ENCODE measurements at places on chromosomes 11 and 22.

DNA sequence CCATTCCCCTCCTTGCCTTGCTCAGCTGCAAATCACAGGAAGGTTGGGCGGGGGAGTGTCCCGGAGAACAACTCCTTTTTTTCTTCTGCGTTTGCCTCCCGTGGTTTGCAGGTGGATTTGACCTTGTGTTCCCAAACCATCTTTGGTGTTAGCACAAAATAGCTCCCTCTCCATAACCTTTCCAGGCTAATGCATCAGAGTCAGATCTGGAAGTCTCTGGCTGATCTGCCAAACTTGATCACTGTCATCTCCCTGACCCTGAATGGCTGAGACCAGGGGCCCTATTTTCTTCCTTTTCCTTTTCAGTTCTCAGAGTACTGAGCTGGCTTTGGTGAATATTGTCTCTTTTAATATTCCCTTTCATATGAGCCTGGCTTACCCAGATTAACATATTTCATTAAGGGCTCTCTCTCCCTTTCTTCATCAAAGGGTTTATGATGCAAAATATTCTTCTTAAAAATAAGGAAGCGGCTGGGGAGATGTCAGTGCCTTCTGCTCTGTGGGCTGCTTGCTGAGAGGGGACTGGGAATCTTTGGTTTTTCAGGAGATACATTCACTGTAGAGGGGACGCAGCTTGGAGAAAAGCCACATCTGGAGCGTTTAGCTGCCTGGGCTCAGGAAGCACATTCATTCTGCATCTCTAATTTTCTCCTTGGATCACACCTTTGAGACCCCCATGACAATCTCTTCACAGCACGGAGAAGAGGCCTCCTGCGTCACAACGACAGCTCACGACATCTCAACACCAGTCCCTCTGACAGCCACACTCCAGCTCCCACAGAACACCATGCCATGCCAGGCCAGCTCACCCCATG is 148.3 kb downstream of the CEP164 start:
- no peak for DNase-seq

DNA sequence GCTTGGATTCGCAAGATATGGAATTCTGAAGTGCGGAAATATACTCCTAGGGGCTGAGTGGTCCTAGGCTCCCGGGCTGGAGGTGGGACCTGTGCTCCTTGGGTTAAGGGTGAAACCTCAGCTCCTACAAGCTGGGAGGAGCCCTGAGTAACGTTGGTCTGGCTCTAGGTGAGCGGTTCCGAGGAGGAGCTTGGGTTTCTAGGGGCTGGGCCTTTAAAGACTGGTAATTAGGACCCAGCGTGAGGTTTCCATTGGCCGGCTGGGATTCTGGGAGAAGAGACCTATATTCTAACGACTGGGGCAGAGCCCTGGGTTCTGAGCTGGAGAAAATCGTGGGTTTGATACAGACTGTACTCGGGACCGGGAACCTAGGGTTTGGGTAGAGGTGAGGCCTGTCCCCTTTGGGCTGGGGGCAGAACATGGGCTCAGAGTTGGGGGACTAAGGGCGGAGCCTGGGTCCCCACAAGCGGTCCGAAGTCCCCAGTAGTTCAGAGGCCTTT is 882 bp upstream of the MAP4K2 start:
- DNase-seq = no peak

GRCh38 chr22:50699756-50700386 is 27.2 kb downstream of the SHANK3 start:
- peak; percentile 2 for DNase-seq

DNA sequence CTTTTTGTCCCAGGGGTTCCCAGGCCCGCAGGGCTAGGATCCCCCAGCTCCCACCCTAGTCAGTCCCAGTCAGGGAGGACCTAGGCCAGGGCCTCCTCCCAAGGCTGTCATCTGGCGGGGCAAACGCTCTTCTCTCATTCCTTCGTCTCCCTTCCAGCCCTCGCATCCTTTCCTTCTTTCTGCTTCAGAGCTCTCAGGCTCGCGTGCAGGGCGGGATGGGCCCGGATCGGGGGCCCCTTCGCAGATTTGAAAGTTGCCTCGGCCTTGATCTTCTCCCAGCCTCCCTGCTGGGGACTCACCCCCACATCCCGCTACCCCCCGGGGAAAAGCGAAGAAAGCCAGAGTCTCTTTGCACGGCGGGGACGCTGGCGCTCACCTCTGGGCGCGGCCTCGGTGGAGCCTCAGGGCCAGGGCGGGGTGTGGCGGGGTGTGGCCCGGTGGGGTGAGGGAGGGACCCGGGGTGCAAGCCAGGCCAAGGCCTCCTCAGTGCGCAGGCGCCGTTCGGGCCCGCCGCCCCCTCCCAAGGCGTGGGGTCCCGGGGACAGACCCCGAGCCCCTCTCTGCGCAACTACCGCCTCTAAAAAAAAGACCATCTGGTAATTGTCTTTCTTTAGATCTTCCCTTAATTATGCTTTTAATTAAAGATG is 14.8 kb upstream of the PAX6 start:
- no peak for DNase-seq

GRCh38 chr22:38314051-38314932 is 2.9 kb downstream of the CSNK1E start:
- DNase-seq = no peak

DNA sequence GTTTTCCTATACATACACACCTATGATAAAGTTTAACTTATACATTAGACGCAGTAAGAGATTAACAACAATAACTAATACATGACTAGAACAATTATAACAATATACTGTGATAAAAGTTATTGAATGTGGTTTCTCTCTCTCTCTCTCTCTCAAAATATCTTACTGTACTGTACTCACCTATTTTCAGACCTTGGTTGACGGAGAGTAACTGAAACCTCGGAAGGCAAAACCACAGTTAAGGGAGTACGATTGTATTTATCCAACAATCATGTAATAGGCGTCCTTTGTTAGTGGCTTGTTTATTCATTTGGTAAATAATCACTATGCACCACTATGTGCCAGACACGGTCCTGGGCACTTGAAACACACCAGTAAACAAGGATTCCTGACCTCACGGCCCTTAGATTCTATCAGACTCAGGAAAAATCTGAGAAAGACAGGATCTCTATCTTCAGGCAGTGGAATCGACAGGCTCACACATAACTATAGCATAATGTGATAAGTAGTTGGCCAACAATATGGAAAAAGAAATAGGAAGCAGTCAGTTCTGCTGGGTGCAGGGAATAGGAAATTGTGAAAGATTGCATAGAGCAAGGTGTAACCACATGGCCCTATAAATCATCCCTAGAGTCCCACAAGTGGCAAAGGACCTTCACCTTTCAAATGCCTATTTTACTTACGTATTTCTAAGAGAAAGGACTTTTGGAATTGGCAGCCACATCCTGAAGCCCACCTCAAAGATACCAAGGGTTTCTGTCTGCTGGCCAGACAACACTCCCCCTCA is 12.0 kb downstream of the ETS1 start:
- no peak for DNase-seq

- DNase-seq = no peak
These were observed 3.4 kb upstream of the COPB1 start for GRCh38 chr11:14503023-14503422.

DNA sequence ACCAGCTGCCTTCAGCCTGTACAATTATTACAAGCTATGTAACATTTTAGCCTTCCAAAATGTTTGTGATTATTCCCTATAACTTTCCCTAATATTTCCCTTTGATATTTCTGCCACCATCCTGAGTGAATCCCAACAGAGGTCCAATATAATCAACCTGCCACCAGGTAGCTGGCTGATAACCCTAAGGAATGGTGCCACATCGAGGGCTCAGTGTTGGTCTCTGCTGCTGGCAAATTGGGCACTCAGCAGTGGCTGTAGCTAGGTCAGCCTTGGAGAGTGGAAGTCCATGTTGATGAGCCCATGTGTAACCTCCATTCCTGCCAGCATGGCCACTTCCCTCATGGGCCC is 121.2 kb downstream of the ZNF280B start:
- DNase-seq = no peak

DNA sequence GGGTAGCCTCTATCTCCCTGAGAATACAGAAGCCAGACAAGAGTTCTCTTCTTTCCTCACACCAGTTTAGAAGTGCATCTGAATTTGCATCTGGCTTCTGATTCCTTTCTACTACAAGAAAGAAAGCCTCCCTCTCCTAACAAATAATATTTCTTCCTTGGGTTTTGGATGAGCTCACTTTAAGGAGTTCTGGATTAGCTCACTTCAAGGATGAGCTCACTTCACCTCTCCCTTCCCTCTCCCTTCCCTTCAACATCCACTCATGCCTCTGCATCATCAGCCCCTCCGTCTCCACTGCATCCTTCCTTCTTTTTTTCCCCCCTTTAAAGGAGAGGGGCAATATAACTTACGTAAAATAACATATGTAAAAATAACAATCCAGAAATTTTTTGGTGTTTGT is 1.6 kb upstream of the MTNR1B start:
- no peak for DNase-seq

GRCh38 chr22:39215426-39216142 is 29.2 kb downstream of the PDGFB start:
- DNase-seq = no peak

- DNase-seq = no peak
These were observed 3.9 kb downstream of the CD3D start for GRCh38 chr11:118338637-118339061.

GRCh38 chr11:131389582-131389981 is 19.2 kb downstream of the NTM start:
- no peak for DNase-seq

GRCh38 chr11:134066943-134067885 is 1.7 kb upstream of the JAM3 start:
- no peak for DNase-seq

DNA sequence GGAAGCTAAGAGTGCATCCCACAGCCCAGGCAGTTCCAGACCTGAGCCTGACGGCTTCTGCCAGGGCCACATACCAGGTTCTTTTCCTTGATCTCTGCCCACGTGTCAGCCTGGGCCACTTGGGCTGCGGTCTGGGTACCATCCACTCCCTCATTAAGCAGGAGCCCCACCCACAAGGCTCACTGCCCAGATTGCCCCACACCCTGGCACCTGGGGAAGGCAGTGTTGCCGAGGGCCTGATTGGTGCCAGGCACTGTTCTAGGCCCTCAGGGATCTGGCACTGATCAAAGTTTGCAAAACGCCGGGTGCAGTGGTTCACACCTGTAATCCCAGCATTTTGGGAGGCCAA is 15.4 kb downstream of the GGA1 start:
- DNase-seq = no peak

GRCh38 chr11:125593114-125593820 is 615 bp downstream of the STT3A start:
- DNase-seq = peak; percentile 31

DNA sequence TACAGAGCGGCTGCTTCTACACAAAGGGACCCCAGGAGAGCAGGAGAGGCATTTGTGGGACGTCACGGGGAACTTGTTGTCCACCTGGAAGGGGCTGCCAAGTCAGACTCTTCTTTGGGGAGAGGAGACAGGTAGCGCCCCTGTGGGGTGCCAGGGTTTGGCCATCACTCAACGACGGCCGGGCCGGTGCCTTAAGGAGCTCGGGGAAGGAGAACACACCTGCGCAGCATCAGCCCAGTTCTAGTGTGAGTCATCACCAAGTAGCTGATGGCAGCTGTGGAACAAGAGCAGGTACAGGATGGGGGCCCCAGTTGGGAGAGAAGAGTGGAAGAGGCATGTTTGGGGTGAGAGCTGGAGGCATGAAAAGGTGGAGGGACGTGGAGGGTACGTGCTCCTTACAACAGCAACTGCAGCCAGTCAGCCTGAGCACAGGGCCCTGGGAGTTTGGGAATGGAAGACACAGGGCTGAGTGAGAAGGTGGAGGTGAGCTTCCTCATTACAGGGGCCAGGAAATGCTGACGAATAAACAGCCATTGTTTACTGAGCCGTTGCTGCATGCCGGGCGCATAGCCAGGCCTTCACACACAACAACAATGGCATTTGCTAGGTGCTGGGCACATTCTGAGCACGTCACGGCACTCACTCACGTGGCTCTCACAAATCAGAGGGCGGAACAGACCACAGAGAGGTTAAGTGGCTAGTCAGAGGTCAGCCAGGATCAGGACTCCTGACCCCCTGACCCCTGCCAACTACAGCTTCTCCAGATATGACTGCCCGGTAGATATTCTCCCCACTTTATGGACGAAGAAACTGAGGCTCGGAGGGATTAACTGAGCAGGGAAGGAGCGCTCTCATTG is 29.1 kb upstream of the TP53I11 start:
- no peak for DNase-seq

DNA sequence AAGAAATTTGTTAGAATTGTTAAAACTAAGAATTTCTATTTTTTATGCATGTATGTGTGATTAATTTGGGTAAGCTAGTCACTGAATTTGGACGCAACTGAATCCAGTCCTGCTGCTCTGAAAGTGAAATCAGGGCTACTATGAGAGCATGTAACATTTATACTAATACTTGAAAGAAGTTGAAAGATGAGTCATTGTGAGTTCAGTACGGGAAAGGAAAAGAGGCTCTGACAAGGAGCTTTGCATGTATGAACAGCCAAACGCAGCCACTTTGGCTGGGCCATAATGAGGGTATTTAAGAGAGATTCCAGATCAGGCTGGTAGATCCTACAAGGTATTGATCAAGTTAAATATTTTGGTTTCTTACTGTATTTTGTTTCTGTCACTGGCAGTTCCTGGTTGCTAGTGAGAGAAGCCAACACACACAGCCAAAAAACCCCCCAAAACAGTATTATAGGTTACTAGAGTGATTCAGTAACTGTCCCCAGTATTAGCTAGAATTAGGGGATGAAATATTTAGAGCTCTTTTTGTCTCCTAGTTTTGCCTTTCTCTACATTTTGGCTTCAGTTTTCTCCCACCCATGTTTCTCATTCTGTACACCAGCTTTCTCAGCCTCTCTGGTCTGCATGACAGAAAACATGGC is 14.1 kb downstream of the AASDHPPT start:
- no peak for DNase-seq

GRCh38 chr11:65432100-65432650 is 9.6 kb downstream of the NEAT1 start:
- no peak for DNase-seq

DNA sequence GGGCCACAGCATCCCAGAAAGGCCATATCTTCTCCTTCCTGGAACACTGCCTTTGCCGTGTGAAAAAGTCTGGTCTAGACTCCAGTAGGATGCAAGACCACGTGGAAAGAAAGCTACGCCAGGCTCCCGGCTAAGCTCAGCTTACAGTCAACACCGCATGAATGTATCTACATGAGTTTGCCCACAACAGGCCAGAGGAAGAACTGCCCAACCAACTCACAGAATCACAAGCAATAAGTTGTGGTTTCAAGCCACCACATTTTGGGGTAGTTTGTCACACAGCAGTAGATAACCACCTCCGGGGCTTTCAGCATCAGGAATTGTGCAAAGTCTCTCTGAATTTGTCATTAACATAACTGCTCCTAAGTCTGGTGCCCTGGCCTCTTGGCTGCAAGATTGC is 27.3 kb downstream of the HSPA8 start:
- no peak for DNase-seq

DNA sequence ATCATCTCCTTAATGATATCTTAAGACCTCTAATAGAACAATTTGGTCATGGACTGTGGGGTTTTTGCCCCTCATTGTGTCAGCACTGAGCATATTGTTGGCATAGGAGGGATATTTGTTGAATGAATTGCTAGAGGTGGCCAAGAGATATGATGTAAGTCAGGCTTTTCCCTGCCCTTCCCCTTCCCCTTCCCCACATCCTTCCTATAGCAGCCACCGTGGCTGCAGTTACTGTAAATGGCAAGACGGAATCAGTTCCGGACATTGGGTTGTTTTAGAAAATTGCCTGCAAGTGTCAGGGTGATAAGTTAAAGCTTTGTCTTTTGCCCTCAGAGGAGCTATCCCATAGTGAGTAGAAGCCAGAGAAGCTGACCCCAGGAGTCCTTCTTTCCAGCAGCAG is 23.0 kb downstream of the LIMK2 start:
- no peak for DNase-seq
